NK-92 treated with Interleukin-12 subunit alpha and Interleukin-12 subunit beta, amount 100 ng/mL, for 24 hours (cell line): ENCODE measurements at places on chromosomes 5 and 9.

DNA sequence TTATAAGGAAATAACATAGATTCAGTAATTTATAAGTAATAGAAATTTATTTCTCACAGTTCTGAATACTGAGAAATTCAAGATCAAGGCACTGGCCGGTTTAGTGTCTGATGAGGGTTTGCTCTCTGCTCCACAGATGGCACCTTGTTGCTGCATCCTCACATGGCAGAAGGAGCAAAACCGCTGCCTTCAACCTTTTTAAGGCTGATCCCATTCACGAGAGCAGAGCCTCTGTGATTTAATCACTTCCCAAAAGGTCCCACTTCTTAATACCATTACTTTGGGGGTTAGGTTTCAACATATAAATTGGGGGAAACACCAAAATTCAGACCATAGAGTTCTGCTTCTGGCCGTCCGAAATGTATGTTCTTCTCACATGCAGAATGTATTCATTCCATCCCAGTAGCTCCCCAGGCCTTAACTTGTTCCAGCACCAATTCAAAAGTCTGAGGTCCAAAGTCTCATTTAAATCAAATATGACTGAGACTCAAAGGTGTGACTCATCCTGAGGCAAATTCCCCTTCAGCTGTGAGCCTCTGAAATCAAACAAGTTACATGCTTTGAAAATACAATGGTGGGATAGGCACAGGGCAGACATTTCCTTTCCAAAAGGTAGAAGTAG lies 30.6 kb downstream of the BAAT start:
- DNase-seq: no peak

GRCh38 chr5:151615431-151615830 lies 24.3 kb upstream of the FAT2 start:
- DNase-seq: no peak

DNA sequence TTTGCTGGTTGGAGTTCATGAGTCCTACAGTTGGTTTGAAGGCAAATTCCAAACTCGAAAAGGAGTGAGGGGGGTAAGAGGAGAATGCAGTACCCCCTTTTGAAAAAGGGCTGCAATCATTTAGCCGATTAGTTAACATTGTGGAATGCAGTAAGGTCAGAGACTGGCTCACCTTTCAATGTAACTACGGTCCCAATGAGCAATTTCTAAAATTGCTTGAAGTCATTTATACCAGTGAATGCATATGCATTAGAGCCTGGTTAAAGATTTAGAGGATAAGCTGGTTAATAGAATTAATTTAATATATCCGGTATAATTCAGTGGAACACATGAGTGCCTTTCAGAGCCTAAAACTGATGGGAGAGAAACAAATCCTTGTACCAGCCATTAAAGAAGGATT lies 172.6 kb upstream of the PAPPA start:
- no peak for DNase-seq

GRCh38 chr5:149024477-149024876 lies 38.4 kb downstream of the SH3TC2 start:
- no peak for DNase-seq

- no peak for DNase-seq
These were observed 27.3 kb downstream of the ANP32B start for GRCh38 chr9:98010445-98010844.

- no peak for DNase-seq
These were observed 72.3 kb downstream of the ZNF366 start for GRCh38 chr5:72434781-72435437.

DNA sequence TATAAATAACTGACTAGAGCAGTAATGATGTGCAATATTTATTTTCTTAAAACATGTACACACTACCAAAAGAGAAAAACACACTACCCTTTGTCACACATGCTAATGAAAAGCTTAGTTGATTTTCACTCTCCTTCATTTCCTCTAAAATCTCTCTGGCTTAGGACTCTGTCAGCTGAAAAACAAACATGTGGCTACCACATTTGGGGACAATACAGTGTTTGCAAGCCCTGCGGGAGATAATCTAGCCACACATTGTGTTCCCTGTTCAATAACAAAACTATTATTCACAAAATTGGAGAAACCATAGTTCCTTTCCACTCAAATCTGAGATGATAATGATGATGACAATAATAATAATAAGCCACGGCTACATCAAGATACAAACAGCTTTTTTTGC lies 3.5 kb upstream of the LOX start:
- DNase-seq: no peak

- DNase-seq: no peak
These were observed 102.3 kb downstream of the ENC1 start for GRCh38 chr5:74538206-74538661.

- no peak for DNase-seq
These were observed 64.9 kb downstream of the SEMA4D start for GRCh38 chr9:89432986-89433530.

- DNase-seq: no peak
These were observed 30.5 kb upstream of the DAB2IP start for GRCh38 chr9:121620777-121621449.

DNA sequence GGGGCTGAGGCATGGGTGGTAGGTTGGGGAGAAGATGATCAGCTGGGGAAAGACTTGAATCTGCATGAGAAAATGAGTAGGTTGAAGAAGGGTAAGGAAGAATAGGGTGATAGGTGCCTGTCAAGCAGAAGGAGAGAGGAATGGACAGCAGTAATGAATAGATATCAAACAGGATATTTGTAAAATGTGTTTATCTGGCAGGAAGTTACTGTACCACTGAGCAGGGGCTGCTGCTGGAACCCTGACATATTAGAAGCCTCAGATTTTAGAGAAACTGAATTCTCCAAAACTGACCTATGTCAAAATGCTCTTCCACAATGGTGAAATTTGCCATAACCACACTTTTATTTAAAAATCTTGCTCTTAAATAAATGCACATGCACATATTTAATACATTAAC lies 41.0 kb downstream of the CCDC192 start:
- DNase-seq: no peak

- DNase-seq: no peak
These were observed 65.4 kb upstream of the FCN1 start for GRCh38 chr9:134983074-134983473.
